Stimulated activated CD8-positive, alpha-beta memory T cell treated with anti-CD3 and anti-CD28 coated beads, Interleukin-12 subunit alpha, Interleukin-12 subunit beta, amount 100 ng/mL, for 1 hour (primary cell): ENCODE measurements at places on chromosomes 16 and 17.
A peak's percentile ranks its signal among the peaks of the same experiment; 100 is the strongest.

DNA sequence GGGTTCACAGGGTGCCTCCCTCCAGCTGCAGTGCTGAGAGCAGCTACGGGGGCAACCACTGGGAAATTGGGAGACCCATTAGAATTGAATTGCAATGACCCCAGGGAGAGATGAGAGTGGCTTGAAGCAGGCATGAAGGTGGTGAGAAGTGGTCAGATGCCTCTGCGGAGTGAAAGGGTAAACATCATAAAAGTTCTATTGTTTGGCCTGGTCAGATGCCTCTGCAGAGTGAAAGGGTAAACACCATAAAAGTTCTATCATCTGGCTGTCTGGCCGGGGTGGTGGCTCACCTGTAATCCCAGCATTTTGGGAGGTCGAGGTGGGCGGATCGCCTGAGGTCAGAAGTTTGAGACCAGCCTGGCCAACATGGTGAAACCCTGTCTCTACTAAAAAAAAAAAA, 53.5 kb downstream of the TNFRSF13B start:
- DNase-seq: no peak

DNA sequence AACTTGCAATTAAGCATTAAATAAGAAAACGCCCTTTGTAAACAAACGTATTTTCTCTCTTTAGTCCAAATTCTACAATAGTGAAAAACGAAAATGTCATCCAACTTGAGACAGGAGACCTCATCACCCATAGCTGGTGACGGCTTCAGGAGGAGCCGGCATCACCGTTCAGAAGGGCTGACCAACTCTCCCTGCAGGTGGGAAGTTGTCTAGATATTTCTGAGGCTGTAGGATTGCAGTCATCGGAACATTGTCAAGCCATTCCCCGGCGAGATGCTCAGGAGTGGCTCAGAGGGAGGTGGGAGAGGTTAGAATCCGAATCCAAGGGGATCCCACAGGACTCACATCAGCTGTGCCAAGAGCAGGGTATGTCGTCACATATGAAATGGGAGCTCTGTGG, 76.7 kb downstream of the RBFOX3 start:
- DNase-seq: no peak

DNA sequence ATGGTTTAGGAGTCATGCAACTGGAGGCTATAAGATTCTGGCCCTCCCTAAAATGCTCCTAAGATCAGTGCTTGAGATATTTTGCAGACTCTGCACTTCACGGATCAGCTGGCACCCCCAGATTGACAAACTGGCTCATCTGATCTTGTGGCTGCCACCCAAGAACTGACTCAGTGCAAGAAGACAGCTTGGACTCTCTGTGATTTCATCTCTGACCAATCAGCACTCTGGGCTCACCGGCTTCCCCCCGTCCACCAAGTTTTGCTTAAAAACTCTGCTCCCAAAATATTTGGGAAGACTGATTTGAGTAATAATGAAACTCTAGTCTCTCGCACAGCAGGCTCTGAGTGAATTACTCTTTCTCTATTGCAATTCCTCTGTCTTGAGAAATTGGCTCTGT, 26.3 kb upstream of the CCL2 start:
- no peak for DNase-seq

- DNase-seq: no peak
Measured at GRCh38 chr16:73298562-73298961, 250.6 kb upstream of the ZFHX3 start.

GRCh38 chr17:17886726-17887125, 49.9 kb upstream of the SREBF1 start:
- DNase-seq: no peak

GRCh38 chr16:23527961-23528643, 17.8 kb upstream of the GGA2 start:
- DNase-seq: no peak

- DNase-seq: no peak
Measured at GRCh38 chr16:12470311-12471229, 333.1 kb downstream of the CPPED1 start.

GRCh38 chr17:19274893-19275292, 37.7 kb downstream of the EPN2 start:
- no peak for DNase-seq

DNA sequence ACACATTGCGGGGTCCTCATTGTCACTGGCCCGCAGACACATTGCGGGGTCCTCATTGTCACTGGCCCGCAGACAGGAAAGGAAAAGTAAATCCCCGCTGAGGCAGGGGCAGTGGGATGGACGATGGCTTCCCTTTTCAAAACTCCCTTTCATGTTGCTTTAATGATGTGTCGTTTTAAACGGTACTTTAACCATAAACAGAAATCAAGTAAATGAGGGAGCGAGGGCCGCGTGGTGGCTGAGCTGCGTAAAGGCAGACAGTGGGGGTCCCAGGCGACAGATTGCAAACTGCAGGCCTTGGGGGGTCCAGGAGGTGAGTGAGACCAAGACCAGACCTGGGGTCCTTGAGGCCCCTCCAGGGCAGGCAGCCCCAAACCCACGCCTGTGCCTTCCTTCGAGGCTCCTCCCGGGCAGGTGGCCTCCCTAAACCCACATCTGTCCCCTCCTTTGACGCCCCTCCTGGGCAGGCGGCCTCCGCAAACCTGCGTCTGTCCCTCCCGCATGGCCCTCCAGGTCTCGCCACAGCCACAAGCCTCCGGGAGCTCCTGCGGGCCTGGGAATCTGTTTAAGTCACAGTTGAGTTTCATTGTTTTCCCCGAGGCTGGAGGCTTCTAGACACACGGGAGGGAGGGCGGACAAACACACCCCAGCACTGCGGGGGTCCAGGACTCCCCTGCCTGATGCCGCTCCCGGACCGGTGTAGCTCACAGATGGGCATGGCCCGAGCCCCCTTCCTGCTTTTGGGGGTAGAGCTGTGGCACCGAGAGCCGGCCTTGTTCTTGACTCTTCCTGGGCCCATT, 7.3 kb downstream of the PIEZO1 start:
- no peak for DNase-seq

GRCh38 chr16:74107795-74108610, 188.6 kb upstream of the PSMD7 start:
- DNase-seq: no peak

- no peak for DNase-seq
Measured at GRCh38 chr17:72318131-72318530, 197.3 kb downstream of the SOX9 start.

DNA sequence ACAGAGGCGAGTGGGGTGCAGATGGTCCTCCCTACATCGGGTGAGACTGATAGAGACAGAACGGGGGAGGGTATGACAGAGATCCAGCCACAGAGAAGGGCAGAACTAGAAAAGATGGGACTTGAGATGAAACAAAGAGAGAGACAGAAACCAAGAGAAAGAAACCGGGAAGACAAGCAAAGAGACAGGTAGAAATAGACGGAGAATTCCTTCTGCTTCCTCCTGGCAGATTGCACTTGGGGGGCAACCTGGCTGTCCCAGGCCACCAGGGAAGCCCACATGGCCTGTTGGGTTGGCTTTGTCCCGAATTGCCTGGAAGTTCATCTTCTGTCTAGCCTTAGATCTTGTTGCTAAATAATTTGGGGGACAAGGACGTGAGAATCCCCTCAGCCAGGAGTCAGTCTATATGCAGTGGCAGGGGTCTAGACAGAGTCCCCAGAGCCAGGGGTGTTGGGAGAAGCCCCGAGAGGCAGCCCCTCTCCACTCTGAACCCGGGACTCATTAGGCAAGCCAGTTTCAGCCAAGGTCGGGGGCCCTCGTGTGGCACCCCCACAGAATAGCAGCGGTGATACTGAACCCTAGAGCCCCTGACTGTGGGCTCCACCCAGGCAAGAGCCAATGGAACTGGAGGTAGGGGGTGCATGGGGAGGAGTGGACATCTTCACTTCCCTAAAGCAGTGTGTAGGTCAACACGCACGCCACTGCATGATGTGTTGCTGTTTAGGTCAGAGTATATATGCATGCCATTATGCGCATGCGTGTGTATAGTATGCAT, 627 bp upstream of the TSPOAP1 start:
- DNase-seq: peak; percentile 75

GRCh38 chr16:6576606-6577005, 756.0 kb upstream of the RBFOX1 start:
- DNase-seq: no peak

DNA sequence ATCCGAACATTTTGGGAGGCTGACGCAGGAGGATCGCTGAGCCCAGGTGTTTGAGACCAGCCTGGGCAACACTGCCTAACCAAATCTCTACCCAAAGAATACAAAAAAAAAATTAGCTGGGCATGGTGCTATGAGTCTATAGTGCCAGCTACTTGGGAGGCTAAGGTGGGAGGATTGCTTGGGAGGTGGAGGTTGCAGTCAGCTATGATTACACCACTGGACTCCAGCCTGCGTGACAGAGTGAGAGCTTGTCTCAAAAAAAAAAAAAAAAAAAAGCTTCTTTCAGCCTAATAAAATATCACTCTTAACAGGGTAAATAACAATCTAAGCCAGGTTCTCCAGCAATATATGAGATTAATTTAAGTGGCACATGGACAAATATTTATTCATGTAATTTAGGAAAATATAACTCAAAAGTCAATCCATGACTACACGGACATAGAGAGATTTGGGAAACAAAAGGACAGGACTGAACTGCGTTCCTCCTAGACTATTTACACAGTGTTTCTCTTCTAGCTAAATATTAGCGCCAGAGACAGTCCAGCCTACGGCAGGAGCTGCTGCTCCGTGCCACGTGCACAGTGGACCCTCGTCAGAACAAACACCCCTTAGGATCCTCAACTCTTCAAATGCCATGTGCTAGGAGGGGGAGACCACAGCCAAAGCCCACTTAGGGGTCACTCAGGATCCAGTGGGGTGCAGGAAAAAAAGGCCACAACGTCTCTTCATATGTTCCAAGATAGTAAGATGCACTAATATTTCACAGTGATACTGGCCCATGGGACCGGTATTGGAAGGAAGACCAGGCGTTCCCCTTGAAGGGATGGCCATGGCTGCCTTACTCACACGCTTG, 8.7 kb downstream of the USP36 start:
- DNase-seq: no peak

GRCh38 chr17:72846399-72846798, 246.1 kb downstream of the SLC39A11 start:
- DNase-seq: no peak

GRCh38 chr16:18942061-18942460, 15.9 kb upstream of the SMG1 start:
- DNase-seq: no peak

- DNase-seq: no peak
Measured at GRCh38 chr17:77510133-77510796, 369.5 kb downstream of the SEC14L1 start.

DNA sequence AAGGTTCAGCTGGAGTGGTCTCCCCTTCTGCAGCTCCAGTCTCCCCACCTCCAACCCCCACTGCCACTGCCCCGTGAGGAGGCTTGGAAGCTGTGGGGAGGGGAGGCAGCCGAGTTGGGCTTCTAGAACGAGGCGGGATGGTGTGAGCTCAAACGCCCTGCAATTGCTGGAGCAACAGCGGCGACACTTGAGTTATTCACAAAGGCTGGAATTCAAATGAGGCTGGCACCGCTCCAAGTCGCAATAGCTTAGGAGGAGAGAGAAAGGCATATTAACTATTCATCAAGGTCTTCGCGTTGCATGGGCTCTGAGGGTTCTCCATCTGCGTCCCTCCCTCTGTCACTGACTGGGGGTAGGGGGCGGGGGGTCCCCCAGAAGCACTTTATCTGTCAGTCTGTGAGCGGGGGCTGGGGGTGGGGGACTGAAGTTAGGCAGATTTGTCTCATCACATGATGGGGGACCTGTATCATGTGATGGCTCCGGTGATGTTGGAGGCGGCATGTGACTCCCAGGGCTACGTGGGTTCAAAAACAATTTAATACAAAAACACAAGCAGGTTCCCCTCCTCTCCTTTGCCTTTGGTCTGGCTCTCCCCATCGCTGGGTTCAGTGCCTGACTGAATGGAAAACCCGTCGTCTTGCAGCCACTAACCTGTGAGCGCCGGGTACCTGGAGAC, 70.5 kb downstream of the RBBP6 start:
- DNase-seq: no peak

- DNase-seq: no peak
Measured at GRCh38 chr16:85940214-85940613, 41.3 kb downstream of the IRF8 start.

DNA sequence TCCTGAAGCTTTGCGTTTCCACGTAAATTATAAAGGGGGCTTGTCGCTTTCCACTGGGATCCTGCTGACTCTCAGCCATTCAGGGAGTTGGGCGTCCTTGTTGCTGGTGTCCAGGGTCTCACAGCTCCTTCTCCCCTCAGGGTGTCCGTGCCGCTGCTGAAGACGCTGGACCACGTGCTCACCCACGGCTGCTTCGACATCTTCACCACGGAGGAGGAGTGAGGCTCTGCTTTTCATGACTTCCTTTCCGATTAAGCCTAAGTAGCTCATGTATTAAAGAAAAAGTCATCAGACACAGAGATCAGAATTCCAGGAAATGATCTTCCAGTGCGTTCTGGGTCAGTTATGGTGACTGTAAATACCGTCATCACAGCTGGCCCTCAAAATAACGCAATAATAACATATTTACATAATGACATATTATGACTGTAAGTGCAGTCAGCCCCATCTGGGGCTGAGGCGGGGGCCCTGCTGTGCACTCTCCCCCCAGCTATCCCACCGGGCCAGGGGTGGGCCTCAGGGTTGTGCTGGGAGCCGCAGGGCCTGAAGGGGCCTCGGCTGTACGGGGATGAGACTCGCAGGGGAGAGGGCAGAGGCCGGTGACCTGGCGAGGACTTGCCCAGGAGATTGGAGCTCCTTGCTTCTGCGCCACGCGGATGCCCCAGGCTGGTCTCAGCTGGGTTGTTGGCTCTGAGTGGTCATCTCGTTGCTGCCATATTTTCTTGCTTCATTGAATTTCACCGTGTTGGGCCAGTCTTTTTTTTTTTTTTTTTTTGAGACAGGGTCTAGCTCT, 92.9 kb upstream of the ZNF750 start:
- no peak for DNase-seq

GRCh38 chr17:72883351-72883750, 209.1 kb downstream of the SLC39A11 start:
- no peak for DNase-seq

- DNase-seq: no peak
Measured at GRCh38 chr17:48054238-48055185, 6.4 kb downstream of the NFE2L1 start.

GRCh38 chr17:39794249-39794970, 56.7 kb downstream of the GRB7 start:
- DNase-seq: no peak

DNA sequence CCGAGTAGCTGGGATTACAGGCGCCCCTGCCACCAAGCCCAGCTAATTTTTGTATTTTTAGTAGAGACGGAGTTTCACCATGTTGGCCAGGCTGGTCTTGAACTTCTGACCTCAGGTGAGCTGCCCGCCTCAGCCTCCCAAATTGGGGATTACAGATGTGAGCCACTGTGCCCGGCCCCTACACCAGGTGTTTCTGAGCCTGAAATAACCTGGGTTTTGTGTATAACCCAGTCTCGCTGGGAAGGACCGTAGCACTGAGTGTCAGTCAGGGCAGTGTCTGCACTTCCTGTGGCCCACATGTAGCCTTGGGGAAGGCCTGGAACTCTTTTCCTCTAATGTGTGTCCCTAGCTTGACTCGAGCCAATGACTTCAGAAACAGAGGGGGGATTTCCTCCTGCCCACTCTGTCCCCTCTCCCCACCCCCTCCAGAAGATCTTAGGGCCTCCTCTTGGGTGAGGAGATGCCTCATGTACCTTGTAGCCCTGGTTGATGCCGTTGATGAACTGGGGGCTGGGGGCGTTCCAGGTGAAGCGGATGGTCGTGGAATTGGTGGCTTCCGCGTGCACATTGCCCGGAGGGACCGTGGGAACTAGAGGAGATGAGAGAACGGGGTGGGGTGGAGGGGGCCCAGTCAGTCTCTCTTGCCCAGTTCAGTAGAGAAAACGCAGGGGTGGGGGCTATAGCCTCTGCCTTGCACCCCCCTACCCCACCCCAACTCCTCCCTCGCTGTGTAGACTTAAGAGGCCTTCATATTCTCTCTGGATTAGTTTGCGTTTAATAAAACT, 102.6 kb upstream of the CDC42EP4 start:
- no peak for DNase-seq

- DNase-seq: no peak
Measured at GRCh38 chr17:75843577-75844529, at the start of gene UNC13D. TSS of gene UNC13D (minus strand) at chr17:75844404. CDS start at chr17:75844337, 67 bp downstream.
